Hematopoietic multipotent progenitor cell (in vitro differentiated cells): ENCODE measurements at places on chromosomes 4 and X. TPM values are rescaled to one million over a fixed set of nuclear protein-coding genes. Genes with fewer than 3 reads are reported as not detected.

- peak; percentile 27 for DNase-seq
These were observed 29.4 kb downstream of the IRF2 start for GRCh38 chr4:184444953-184445309.

Gene ADGRL3
- total RNA-seq: under 0.01 TPM

GRCh38 chr4:67874986-67875385 lies 8.8 kb downstream of the TMPRSS11D start:
- DNase-seq: no peak

Gene AKAP14
- not detected for total RNA-seq

GRCh38 chr4:152176627-152177214 lies 359.2 kb downstream of the FBXW7 start:
- DNase-seq: no peak

GRCh38 chr4:143407474-143407873 lies 70.8 kb downstream of the GAB1 start:
- DNase-seq: no peak

DNA sequence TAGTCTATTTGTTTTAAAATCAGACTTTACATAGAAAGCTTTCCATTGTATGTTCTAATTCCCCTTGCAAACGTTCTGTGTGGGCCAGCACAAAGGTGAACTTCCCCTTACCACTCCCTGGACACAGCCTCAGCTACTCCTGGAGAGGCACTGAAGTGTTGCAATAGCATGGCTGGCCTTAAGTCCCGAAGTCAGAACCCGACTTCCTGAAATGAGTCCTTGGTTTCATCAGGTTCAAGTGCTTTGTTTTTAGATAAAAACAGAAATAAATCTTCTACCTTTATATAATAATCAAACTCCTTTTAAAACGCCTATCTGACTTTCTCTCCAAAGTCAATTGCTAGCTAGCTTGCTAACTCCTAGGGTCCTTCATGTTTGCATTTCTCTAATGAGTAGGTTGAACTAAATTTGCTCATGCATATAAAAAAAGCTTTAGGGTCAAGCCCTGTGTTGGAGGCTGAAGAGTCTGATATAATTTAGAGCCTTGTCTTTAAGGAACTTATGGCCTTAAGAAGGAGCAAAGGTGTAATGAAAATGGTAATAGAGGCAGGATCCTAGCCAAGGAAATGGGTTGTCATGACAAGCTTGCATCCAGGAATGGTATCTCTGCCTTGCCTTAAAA lies 9.0 kb downstream of the BMP3 start:
- no peak for DNase-seq

Gene CEP135
- 5.1 TPM for total RNA-seq

Gene NHS
- total RNA-seq: under 0.01 TPM

Gene AP1S2
- total RNA-seq: 18.9 TPM

Gene RNF150
- 4.0 TPM for total RNA-seq

GRCh38 chrX:29867971-29868370 lies 347.4 kb upstream of the MAGEB2 start:
- no peak for DNase-seq

DNA sequence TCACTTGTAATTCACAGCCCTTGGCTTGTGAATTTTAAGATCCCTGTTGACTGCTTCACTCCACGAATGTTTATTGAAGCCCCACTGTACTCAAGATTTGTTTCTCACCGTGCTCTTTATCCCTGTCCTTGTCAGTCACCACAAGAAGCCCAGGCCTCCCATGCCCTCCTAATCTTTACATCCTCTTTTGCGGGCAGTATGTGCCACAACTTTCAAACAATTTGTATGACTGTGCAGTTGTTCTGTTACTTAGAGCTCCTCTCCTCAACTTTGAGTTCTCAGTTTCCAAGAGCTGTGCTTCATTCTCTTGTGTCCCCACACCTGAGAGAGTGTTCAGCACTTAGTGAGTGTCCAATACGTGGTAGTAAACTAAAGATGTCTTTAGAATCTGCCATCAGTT lies 467.7 kb downstream of the NKX6-1 start:
- DNase-seq: no peak

Gene SMIM10L2A
- total RNA-seq: 0.27 TPM

DNA sequence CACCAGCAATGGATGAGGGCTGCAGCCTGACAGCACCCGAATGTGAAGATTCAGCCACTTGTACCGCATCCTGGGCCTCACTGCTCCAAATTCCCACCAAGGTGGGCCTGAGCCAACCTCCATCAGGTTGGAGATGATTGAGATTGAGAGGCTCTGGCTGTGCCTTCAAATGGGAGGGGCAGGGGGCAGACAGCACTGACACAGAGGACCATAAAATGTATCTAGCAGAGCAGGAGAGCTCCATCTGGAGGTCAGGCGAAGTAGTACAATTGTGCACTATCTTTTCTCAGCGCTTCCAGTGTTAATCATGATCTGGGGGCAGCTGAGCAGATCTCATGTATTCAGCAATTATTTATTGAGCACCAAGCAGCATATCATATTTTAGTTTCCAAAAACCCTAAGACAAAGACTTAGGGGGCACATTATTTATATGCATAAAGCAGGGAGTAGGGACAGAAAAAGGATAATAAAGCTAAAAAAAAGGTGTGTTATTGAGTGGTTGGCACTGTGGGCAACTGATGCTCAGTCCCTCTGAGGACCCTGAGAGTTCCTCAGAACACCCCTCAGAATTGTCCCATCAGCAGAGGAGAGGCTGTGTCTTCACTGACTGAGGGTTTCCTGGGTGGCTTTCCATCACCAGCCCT lies 31.6 kb upstream of the C1QTNF7 start:
- peak; percentile 57 for DNase-seq

GRCh38 chr4:26892480-26893150 lies 32.0 kb downstream of the STIM2 start:
- no peak for DNase-seq

Gene UGT2B7
- total RNA-seq: not detected

Gene CXCR3
- total RNA-seq: 0.27 TPM

Gene APLN
- not detected for total RNA-seq

- DNase-seq: no peak
These were observed 75.1 kb downstream of the NPNT start for GRCh38 chr4:105970371-105970770.

Gene STATH
- total RNA-seq: not detected

Gene PAGE1
- total RNA-seq: not detected

Gene MAGEE1
- 2.4 TPM for total RNA-seq

DNA sequence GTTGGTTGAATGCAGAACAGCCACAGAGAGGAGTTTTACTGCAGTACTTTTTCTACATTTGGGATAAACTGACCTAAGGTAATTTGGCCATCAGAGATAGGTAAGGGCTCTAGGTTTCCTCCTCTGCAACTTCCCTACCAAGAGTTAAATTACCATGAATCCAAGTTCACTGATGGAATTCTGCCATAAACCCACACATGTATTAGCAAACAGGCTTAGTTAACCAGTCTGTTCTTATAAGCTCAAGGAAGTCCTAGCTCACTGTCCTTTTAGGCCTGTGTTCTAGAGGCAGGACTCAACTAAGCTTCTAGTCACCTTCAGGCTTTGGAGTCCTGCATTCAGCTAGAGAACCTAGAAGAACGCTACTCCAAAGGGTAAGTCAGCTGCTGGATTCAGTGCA lies 4.0 kb downstream of the FAM114A1 start:
- DNase-seq: no peak

GRCh38 chrX:154026136-154027021 lies 6.7 kb upstream of the IRAK1 start:
- DNase-seq: no peak

- DNase-seq: no peak
These were observed 4.2 kb upstream of the OTUD5 start for GRCh38 chrX:48961585-48962091.

- DNase-seq: no peak
These were observed 2.9 kb downstream of the BANK1 start for GRCh38 chr4:101793397-101793796.

DNA sequence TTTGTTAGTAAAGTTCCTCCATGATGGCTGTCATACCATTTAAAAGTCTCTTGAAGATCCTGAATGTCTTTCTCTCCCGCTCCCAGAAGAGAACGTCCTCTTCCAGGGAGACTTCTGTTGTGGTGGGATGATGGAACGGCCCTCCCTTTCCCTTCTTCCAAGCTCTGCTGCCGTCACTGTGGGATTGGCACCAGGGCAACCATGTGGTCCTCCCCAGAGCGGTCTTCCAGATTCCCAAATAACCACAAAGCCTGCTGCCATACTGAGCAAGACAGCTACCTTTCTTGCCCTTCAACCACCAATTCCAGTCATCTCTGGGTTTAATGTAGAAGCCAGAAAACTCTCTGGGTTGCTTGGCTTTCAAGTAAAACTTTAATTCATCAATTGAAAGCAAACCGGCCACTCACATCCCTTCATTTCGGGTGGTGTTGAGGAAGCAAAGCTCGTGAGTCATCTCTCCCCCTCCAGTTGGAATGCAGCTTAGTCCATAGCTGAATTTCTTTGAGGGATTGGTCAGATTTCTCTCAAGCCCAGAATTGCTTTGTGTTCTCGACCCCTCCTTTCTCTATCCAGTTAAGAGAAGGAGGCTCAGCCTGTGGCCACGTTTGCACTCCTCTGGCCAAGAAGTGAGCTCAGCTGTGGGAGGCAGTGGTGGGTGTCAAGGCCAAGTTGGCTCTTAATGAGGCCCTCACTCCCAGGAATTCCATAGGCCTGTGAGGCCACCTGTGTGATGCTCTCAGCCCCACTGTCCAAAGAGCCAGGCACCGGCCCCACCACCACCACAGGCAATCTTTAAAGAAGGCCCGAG lies 36.9 kb downstream of the FHDC1 start:
- DNase-seq: no peak
